ENCODE measurements at places on chromosomes 3 and 15.

GRCh38 chr3:60274098-60274497 is 977.2 kb downstream of the FHIT start:
- DNase-seq, result no peak

DNA sequence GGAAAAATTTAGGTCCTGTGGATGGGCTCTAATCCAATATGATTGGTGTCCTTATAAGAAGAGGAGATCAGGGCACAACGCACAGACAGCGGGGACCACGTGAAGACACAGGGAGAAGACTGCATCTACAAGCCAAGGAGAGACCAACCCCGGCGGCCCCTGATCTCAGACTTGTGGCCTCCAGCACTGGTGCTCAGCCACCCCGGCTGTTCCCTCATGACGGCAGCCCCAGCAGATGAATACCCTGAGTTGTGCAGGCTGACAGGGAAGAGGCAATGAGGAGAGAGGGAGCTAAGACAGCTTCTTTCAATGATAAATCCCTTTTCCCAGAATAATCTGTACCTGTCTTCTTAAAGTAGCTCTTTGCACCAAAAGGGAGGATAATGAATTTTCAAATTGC is 33.3 kb upstream of the CGNL1 start:
- no peak for DNase-seq

GRCh38 chr3:121718205-121718846 is 31.2 kb downstream of the GOLGB1 start:
- no peak for DNase-seq

DNA sequence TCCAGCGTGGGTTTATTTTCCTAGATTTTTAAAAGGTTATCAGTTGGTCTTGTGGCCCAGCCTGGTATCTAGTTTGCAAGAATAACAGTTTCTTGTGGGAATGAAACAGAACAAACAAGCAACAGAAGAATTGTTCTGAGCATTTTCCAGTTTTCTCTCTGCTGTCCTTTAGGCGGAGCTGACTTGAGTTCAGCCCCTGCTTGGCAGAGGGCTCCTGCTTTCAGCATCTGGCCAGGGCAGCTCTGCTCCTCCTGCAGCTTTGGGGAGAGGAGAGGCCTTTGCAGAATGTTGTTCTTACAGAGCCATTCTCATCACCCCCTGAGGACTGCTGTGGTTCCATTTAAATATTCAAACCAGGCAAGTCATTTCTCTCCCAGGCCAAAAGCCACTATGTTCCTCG is 117.7 kb downstream of the ALDH1A2 start:
- no peak for DNase-seq

GRCh38 chr3:156723182-156723619 is 48.8 kb downstream of the TIPARP start:
- DNase-seq, result no peak

- DNase-seq, result no peak
Observed at GRCh38 chr3:27877061-27878013, 155.2 kb upstream of the EOMES start.

DNA sequence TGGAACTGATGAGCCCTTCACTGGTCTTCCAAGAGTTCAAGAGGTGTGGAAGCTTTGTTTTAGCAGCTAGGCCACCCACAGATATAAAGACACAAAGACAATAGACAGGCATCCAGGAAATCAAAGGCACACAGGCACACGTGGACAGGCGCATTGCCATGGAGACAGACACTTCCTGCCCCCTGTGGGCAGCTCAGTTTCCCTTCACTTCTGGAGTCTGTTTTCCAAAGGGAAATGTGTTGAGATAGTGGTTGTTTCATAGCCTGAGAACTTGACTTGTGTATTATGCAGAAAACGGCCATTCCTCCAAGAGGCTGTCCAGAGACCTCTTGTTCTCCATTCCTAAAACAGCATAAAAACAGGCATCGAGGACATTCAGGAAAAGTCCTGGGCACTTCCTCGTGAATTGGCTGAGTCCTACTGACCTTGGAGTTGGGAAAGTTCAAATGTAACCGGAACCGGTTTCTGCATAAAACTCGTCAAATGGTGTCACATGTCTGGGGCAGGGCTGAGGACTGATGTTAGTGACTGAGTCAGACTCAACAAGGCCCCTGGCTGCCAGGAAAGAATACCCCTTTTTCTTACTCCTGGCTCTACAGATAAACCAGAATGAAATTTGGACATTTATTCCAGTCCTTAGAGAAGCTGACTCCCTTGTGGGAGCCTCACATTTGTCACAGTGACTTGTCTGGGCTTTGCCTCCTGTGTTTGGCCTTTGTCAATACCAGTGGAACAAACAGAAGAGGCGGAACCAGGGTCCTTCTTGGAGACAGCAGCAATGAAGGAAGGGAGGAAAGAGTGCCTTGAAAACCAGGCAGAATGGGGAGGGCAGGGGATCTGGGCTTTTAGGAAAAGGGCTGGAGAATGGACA is 1.3 kb downstream of the ALPK3 start:
- DNase-seq, result peak; percentile 36

GRCh38 chr3:42369832-42370231 is 40.6 kb downstream of the LYZL4 start:
- no peak for DNase-seq

- DNase-seq, result no peak
Observed at GRCh38 chr3:10435850-10436249, 69.5 kb downstream of the ATP2B2 start.

DNA sequence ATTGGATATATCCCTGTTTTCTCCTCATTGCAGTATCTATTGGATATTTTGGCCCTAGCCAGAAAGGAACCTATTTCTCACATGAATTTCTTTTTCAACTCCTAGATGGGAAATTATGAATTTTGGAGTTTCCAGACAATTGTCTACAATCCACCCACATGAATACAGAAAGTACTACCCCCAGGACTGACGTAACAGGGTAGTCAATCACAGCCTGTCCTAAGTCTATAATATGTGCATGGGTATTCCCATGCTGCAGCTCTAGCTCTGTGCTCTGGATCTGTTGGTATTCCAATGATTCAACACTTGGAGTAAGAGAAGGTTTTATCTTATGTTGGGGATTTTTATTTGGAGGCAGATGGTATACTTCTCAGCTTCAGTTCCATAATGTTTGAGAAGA is 393.1 kb upstream of the ARRDC4 start:
- no peak for DNase-seq

DNA sequence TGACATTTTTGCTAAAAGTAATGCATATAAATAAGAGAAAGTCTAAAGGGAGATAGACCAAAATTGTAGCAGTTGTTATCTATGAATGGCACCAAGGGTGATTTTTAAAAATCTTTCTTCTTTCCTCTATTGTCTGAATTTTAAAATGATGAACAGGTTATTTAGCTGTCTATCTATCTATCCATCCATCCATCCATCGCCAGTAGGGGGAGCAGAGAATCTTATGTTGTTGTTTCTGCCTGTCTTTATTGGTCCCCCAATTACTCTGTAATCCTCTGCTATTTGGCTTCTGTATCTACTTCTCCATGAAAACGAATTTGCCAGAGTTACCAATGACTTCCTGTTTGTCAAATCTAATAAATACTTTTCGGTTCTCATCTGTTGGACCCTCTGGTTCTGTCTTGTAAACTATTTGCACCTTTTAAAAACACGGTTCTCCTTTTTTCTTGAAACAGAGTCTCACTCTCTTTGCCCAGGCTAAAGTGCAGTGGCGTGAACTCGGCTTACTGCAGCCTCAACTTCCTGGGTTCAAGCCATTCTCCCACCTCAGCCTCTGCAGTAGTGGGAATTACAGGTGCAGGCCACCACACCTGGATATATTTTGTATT is 86.0 kb downstream of the ECT2 start:
- peak; percentile 37 for DNase-seq

GRCh38 chr3:188254520-188255070 is 100.6 kb downstream of the LPP start:
- no peak for DNase-seq

GRCh38 chr3:38617586-38617985 is 31.9 kb downstream of the SCN5A start:
- DNase-seq, result no peak

DNA sequence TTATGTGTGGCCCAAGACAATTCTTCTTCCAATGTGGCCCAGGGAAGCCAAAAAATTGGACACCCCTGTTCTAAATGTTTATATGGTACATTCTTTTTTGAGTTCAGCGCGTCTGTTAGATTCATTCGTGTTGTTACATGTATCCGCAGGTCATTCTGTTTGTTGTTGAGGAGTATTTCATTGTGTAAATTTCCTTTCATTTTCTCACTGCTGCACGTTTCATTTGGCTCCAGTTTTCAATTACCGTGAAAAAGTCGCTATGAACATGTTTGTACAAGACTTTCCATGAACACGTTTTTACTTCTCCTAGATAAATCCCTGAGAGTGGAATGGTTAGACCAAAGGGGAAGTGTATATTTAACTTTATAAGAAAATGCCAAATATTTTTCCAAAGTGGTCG is 7.5 kb upstream of the OPA1 start:
- no peak for DNase-seq
